ENCODE measurements at places on chromosomes 4 and X. TPM values are rescaled to one million over a fixed set of nuclear protein-coding genes. Genes with fewer than 3 reads are reported as not detected.

Gene SLIT2
- total RNA-seq = 0.79 TPM

Gene ATG4A
- 12.4 TPM for total RNA-seq

Gene PLAC1
- 5.1 TPM for total RNA-seq

Gene AKAP4
- not detected for total RNA-seq

Gene PDE5A
- 10.1 TPM for total RNA-seq

Gene VAMP7
- total RNA-seq = 21.5 TPM

Gene CT45A8
- total RNA-seq = not detected

Gene PLP1
- total RNA-seq = not detected

Gene CACNA1F
- total RNA-seq = under 0.01 TPM

Gene RPGR
- total RNA-seq = 8.2 TPM

DNA sequence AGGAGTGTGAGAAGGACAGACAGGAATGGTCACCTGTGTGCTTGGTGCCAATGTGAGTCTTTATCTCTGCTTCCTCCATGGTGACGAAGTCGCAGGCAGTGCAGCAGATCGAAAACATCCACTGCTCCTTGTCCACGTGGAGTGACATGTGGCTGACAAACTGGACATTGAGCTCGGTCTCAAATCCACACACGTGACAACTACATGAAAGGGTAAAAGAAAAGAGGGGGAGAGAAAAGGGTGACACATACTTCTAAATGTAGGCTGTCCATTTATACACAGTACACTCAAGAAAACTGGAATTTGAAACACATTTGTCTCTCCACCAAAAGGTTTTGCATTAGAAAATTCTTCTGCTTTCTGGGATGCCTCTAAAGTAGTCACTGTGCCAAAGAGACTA lies 94.5 kb downstream of the C4orf51 start:
- no peak for DNase-seq

- DNase-seq = no peak
These were observed 62.3 kb upstream of the CD99 start for GRCh38 chrX:2628751-2629315.

GRCh38 chrX:138925330-138925729 lies 213.8 kb upstream of the FGF13 start:
- DNase-seq = peak; percentile 83

- DNase-seq = no peak
These were observed 174.4 kb upstream of the ATP6AP2 start for GRCh38 chrX:40406330-40406859.

DNA sequence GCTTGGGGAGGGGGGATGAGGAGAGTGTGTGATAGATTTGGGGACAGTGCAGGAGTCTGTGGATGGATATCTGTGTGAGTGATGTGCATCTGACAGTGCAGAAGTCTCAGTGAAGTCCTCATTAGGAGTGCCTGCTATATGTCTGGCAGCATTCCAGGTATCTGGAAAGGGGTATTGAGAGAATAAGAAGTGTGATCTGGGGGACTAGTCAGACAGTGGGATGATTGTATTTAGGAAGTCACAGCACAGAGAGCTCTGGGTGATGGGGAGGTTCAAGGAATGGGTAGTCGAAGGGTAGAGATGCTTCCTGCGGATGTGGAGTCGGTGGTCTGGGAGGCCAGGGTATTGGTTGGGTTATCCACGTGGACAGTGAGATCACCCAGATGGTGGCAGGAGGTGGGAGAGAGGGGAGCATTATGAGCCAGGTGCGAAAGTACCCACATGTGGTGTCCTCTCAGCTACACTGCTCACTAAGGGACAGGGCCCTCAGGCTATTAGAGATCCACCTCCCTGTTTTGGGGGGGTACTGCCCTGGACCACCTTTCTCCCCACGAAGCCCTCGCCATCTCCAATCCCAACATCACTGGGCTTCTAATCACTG lies 9.8 kb downstream of the MAGED2 start:
- no peak for DNase-seq

GRCh38 chr4:94595880-94596483 lies 144.2 kb downstream of the PDLIM5 start:
- DNase-seq = peak; percentile 60

DNA sequence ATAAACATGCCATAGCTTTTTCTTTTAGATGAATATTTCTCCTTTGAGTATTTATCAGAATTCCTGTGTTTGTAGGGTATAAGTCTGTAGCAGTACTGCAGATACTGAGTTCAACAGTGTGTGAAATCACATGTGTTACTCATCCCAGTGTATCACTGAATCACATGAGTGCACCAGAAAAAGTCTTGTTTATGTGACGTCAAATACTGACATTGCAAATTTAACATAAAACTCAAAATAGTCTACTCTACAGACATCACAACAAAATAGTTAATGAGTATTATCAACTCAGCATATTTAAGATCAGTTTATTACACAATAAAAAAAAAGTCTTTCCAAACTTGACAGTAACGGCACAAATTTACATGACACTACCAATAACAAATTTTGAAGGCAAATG lies 221.3 kb downstream of the DCTD start:
- peak; percentile 1 for DNase-seq

DNA sequence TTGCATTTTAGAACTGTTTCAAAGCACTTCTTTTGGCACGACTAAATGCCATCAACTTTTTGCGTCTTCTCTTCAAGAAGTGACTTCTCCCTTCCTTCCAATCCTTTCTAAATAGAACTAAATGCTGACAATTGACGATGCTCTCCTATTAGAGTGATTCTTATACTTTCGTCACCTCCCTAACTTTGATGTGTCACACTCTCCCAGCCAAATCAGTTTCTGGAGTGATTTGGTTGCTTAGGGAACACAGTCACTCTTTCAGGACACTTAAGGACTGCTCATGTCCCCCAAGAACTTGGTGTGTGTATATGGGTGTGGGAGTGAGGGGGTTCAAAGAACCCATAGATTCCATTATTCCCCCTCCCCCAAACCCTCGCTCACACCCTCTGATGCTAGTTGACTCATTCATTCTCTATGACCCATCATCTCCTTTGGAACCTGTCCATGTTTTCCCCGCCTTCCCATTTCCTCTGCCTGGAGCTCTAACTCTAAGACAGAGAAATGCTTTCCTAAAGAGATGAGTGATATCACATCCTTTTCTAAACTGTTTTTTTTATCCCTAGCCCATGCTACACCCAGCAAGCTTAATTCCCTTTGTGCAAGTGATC lies 26.8 kb upstream of the AREG start:
- peak; percentile 97 for DNase-seq

GRCh38 chr4:113540859-113541258 lies 220.7 kb downstream of the CAMK2D start:
- no peak for DNase-seq

- no peak for DNase-seq
These were observed 24.2 kb downstream of the ATP5ME start for GRCh38 chr4:649751-650310.

GRCh38 chr4:62004881-62005280 lies 804.8 kb downstream of the ADGRL3 start:
- DNase-seq = no peak

DNA sequence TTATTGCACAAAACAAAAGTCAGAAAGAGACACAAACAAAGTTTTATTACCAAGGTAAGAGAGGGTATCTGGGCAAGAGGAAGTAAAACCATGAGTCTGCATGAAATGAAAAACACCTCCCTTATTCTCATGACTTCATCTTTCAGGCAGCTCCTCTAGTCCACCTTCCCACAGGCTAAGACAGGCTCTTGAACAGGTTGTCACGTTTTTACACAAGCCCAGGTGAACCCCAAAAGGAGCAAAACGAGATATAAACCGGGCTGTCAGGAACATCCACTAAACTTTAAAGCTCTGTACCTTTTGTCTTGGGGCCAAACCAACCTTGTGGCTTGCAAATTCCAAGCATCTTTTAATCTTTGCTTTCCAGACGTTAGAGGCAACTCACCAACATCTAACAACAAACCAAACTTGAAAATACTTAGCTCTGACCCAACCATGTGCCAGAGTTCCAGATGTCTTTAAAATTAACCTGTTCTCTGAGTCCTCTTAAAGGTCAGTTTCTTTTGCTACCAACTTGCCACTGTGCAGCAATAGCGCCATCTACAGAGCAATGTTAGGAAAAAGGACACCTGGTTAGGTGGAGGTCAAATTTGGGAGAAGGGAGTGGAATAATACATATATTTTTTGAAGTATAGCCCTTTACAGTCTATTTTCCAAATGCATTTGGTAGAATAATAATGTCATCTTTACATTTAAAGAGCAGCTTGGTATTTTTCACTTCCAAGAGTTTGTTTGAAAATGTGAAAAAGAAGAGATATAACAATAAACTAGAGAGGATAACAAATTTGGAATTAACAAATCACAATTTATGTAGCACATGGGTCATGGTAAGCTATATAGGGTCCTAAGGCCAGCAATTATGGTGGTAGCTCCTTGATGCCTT lies 73.1 kb downstream of the QRFPR start:
- peak; percentile 80 for DNase-seq

DNA sequence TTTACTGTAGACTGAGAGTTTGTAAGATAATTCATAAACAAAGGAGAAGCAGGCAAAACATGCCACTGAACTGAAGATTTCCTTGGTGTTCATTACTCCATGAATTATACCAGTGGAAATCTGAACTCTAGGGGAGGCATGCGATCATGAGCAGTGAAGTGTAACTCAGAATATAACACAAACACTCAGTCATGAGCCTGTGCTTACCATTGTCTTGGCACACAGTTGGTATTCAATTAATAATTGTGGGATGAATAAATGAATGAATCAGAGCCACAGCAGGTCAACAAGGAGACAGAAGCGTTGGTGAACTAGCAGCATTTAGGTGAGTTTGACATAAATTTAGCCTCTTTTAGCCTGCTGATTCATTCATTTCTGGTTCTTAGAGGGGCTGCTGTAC lies 263.5 kb upstream of the DKK2 start:
- peak; percentile 49 for DNase-seq

DNA sequence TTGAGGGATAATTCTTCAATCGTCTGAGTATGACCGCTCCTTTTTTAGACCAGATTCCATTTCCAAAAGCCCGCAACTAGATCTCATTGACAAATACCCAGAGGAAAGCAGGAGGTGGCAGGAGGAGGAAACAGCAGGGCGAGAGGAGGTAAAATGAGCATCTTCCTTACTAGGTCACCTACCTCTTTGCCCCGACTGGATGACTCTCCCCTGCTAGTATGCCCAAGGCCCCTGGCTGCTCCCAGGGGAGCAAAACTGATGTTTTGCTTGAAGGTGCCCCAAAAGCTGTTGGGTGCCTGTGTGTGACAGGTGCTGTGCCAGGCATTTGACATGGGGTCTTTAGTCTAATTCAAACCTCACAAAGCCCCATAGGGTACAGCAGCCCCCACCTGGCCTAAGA lies 48.9 kb downstream of the C4orf50 start:
- DNase-seq = no peak

GRCh38 chrX:28625223-28625622 lies 38.0 kb downstream of the IL1RAPL1 start:
- no peak for DNase-seq

DNA sequence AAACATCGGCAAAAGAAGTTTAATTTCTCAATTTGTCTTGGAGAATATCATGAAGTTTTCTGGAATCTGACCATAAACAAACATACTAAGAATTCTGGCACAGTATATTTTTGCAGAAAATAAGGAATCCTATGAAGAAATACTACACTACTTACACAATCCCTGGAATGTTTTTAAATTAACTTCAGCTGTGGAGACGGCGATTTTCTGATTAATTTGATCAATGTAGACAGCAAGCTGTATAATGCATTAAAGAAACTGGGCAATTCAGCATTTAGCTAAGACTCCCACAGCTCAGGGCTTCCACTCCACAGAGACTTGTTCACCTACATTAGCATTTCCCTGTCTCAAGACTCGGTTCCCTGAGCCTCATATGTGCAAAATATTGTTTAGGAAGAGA lies 12.2 kb downstream of the EGFL6 start:
- no peak for DNase-seq

DNA sequence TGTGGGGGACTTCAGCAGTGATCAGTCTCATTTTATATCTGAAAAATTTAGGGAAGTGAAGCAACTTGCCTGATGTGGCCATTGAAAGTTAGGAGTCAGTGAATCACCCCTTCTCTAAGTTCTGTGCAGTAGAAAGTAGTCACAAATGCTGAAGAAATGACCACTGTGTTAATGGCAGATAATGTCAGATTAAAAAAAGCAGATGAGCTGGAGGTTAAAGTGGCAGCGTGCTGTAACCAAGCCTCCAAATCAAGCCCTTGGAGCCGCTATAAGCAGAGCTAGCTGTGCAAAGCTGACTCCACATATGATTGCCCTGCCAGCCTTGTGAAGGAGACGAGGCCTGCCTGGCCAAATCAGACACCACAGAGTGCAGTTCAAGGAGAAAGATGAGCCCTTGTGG lies 39.2 kb upstream of the PDE5A start:
- DNase-seq = no peak
